GM19239 (cell line): ENCODE measurements at places on chromosomes 3 and 15.

GRCh38 chr3:120285508-120285841, 453 bp upstream of the GPR156 start:
- no peak for DNase-seq

GRCh38 chr3:150055332-150055731, 84.6 kb upstream of the PFN2 start:
- DNase-seq: no peak

GRCh38 chr3:139425745-139426400, 36.4 kb upstream of the COPB2 start:
- no peak for DNase-seq

GRCh38 chr15:45630917-45631691, 3.7 kb upstream of the SQOR start:
- no peak for DNase-seq

DNA sequence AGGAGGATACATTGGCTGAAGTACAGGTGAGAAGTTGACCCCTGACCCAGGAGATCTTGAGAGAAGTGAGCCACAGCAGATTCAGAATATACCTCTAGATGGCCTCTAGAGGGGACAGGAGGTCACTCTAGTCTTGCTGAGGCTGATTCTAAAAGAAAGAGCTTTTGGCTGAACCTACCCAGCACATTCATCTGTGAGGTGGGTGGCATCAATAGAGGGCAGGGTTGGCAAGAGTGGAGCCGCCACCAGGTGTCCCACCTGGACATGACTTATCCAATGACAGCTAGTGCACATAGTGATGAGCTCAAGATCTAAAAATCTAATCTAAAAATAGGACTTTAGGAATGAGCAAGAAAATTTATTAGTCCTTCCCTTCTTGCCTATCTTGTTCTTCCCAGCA, 51.6 kb downstream of the CYP19A1 start:
- DNase-seq: no peak

- no peak for DNase-seq
These were observed 169.4 kb downstream of the TBC1D2B start for GRCh38 chr15:77907824-77908751.

DNA sequence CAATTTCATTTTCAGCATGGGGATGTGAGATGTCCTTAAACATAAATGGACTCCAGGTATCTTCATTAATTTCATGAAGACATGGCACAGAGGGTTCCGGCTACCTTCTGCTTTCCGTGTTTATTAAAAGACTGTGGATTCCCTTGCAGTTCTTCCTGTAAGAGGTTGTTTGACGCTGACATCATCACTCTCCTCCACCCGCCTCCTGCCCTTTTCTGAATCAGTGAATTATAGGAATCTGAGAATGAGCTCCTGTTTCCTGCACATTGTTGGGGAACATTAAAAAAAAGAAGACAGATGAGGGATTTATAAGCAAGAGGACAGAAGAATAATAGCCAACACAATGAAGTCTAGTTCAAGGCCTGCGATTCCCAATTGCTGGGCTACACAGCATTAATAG, 191.3 kb downstream of the LPP start:
- DNase-seq: no peak

DNA sequence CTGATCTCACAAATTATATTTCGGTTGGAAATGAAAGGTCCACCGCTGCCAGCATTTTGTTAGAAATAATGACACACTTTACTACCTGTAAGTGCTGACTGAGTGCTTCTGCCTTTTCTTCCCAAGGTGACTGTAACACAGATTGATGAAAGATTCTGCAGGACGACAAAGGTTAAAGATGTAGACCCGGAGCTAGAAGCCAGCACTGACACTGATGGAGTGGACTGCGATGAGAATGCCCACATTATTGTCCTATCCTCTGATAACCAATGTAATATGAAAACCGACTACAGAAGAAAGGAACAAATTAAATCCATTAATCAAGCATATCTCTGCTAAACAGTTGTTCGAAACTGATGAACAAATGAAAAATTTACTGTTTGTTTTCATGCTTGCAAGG, 666.5 kb downstream of the GBE1 start:
- no peak for DNase-seq

- DNase-seq: no peak
These were observed 110.1 kb upstream of the TPM1 start for GRCh38 chr15:62932436-62932835.

DNA sequence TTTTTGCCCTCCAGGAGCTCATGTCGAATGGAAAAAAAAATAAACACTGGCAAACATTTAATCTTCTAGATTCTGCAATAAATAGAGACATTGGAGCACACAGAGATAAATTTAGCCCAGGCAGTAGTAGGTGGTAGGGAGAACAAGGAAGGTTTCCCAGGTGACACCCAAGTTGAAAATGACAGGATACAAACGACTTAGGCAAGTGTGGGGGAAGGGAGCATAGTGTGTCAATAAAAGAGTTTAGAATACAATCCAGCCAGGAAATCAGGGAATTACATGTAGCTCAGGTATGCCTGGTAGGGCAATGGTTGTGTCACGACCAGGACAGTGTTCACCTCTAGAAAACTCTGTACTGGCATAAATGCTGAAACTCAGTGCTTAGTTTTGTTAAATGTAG, 364.6 kb upstream of the AGTR1 start:
- no peak for DNase-seq

DNA sequence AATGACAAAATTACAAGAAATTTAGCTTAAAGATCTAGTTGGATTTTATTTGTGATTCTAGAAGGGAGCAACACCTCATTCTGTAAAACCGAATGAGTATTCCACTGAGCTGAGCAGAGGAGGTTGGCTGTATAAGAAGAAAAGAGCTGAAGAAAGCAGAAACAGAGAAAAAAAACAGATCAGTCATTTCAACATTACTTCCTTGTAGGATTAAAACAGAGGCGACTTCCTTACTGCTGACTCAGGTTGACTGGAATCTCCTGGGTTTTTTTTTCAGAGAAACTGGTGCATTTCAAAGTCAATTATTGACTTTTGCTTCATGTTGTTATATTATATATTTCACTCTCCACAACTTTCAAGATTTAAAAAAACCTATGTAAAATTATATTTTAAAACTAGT, 368.1 kb upstream of the UBE2E2 start:
- no peak for DNase-seq

DNA sequence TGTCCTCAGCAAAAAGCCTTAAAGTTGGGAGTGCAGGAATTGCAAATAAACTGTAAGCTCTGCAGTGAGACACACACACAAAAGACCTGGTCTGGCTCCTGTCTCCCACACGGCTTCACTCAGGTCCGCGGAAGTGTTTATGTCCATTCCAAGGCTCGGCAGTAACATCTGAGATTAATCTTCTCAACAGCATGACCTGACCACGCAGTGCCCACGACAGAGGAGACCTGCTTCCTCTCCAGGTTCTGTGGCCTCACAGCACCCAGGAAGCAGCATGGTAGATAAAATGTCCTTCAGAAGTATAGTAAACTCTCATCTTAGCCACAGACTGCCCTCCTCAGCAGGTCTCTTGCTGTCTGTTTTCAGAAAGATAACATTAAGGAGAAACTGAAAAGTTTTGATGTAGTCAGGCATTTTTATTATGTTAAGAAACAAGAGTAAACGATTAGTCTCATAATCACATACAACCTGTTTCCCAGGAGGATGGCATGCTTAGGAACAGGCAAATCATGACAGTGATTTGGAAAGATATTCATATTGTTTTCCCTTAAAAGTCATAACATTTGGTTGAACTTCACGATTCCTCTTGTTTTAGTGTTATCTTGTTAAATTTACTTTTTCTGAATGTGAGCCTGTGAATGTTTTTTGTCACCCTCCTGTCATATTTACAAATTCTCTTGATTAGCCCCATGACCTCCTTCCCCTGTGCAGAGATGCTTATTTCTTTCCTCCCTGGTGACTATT, 34.6 kb downstream of the CD200R1L start:
- DNase-seq: no peak

DNA sequence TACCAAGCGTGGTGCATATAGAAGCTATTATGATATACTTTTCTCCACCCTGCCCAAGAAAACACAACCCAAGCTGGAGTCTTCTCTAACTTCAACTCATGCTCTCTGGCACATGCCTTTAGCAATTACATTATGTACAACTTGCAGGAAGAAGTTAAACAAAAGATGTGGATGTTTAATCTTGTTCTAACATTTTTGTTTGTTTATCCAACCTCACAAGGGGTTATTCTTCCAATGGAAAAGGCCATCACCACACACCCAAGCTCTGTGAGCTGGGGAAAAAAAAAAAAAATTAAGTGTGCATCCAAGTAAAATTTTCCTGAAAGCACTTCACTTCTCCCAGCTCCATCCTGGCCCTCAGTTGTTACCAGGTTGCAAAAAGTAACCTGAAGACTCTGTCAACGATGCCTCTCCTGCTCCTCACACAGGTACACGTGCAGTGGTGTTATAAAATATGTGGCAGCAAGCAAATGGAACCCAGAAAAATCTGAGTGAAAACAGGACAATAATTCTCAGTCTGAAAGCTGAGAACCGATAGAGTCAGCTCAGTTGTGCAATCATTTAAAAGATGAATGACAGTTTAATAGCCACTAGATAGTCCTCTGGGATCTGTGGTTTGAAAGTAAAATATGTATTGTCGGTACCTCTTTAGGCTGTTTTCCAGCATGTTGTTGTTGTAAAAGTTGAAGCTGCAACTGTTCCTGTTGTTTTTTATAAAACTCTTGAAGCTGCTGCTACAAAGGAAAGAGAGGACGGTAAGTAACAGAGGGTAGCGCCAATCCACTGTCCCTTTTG, 531.4 kb downstream of the FOXP1 start:
- DNase-seq: no peak

GRCh38 chr15:99614749-99615288, 49.0 kb downstream of the MEF2A start:
- DNase-seq: no peak

GRCh38 chr3:67653425-67654098, 850 bp downstream of the SUCLG2 start:
- DNase-seq: no peak

DNA sequence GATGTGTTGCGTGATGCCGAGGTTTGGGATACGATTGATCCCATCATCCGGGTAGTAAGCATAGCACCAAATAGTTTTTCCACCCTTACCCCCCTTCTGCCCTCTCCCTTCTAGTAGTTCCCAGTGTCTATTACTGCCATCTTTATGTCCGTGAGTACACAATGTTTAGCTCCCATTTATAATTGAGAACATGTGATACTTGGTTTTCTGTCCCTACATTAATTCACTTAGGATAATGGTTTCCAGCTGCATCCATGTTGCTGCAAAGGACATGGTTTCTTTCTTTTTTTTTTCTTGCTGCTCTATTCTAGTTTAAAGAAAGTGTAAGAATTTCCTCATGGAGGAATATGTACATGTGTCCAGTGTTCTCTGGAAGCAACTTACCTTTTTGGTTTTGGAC, 51.8 kb downstream of the NSUN3 start:
- no peak for DNase-seq
